Smooth muscle cell of the pulmonary artery (primary cell): ENCODE measurements at places on chromosomes 13 and 19. TPM values are rescaled to one million over a fixed set of nuclear protein-coding genes. Genes with fewer than 3 reads are reported as not detected.

SLC17A7 gene
- 0.17 and 0.20 TPM in 2 replicates for total RNA-seq

CCNE1 gene
- total RNA-seq = 4.2 TPM in 2 replicates

NLRP9 gene
- total RNA-seq = not detected in 2 replicates

SYNGR4 gene
- not detected in 2 replicates for total RNA-seq

ZNF729 gene
- total RNA-seq = not detected in 2 replicates

PLK5 gene
- 0.13 TPM in 1 of 2 replicates, not detected in the other for total RNA-seq

SLC46A3 gene
- 4.8 and 8.3 TPM in 2 replicates for total RNA-seq

SRRM5 gene
- total RNA-seq = 0.03 TPM in 1 of 2 replicates, not detected in the other

ZNF418 gene
- total RNA-seq = 5.7 and 6.2 TPM in 2 replicates

CD79A gene
- total RNA-seq = 0.07 and 0.20 TPM in 2 replicates

CDK8 gene
- 18.8 and 19.7 TPM in 2 replicates for total RNA-seq

KL gene
- total RNA-seq = 0.20 TPM in 2 replicates

ZNF506 gene
- 10.0 and 10.1 TPM in 2 replicates for total RNA-seq

ZNF555 gene
- 5.1 and 6.3 TPM in 2 replicates for total RNA-seq

SLC10A2 gene
- total RNA-seq = not detected in 2 replicates

CLIP3 gene
- 31.5 and 42.9 TPM in 2 replicates for total RNA-seq

ZNF471 gene
- 6.7 and 7.1 TPM in 2 replicates for total RNA-seq

CRTC1 gene
- 4.2 and 5.3 TPM in 2 replicates for total RNA-seq

UBXN6 gene
- total RNA-seq = 88.3 and 94.6 TPM in 2 replicates
